T follicular helper cell (primary cell): ENCODE measurements at places on chromosomes 5 and 9.

DNA sequence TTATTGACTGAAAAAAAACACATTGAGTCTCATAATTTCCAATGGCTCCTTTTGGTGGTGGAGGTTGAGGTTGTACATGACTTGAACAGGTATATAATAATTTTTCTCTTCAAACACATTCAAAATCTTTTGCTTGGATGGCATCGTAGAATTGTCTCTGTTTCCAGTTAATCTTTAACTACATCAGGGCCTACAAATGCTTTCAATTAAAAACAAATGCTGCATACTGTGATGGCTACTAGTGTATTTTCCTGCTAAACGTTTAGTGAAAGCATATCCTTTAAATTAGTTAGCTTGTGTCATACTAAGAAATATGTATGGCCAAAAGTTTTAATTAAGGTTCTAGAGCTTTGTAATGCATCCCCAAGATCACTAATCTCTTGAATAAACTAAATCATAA, 313.8 kb downstream of the SLF1 start:
- DNase-seq = no peak

DNA sequence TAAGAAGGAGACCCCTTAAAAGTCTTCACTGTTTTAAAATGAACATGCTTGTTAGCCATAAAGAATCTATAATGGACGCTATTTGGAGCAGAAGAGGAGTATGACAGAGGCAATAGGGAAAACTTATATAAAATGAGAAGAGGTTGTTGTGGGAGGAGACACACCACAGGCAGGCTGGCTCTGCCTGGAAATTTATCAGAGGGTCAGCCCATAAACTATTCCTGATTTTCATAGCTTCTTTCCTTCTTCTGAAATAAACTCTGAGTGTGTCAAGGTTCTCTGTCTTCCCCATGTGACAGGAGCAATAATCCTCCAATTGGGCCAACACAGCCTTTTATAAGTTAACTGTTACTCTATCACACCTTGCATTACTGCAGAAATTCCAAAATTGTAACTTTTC, 19.6 kb upstream of the RUSC2 start:
- DNase-seq = no peak

DNA sequence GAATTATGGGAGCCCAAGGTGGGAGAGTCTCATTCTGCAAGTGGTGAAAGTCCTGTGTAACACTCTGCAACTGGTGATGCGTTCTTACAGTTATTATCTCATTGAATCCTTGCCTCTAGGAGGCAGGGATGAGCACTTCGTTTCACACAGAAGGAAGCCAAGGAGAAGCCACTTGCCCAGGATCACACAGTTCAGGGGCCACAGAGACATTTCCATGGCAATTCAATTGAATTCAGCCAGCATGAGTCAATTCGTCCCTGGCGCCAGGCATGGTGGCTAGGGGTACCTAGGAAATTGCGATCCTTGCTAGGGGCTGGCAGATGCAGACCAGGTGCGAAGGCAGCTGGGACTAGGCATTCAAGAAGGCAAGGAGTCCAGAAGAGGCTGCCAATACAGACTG, 26.2 kb downstream of the LHX2 start:
- no peak for DNase-seq

DNA sequence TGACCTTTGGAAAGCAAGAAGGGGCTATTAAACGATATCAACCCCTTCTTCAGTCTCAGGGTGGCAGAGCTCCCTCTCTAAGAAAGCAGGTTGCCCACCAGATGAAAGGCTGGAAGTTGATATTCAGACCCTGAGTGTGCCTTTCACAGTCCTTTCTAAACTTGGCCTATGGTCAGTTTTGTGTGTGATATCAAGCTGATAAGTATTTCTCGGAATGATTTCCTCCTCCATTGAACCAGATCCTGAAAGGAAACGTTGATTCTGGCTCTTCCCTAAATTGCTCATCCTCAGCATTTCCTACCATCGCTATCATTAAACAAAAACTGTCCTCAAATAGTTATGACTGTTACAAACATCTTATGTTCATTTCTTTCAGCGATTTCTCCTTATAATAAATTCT, 130.4 kb downstream of the CEMIP2 start:
- no peak for DNase-seq

- DNase-seq = no peak
Measured at GRCh38 chr5:142289708-142290576, 34.9 kb downstream of the SPRY4 start.

GRCh38 chr9:26412446-26412845, 480.2 kb downstream of the CAAP1 start:
- no peak for DNase-seq

DNA sequence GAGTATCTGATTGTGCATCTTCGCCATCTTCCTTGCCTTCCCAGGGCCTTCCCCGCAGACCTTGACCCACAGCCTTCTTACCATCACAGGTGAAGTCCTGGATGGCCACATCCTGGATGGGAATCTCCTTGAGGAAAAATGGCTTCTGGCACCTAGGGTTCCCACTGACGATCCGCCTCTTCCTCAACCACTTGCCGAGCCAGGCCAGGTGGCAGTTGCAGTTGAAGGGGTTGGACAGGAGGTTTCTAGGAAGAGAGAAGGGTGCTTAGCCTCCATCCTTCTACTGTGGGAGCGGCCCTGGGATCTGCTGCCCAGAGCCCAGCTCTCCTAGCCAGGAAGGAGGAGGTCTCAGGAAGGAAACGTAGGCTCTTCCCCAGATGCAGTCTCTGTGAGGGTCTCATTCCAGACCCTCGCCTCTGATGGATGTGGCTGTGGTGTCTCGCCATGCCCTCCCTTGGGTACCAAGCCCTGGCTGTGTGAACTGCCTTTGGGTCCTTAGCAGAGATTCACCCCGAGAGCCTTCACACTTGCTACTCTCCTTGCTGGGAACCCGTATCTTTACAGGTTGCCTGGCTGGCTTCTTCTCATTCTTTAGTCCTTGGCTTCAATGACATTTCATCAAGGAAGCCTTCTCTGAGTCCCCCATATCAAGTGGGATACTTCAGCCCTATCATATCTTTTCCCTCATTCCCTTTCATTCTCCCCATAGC, 170.4 kb upstream of the PANK3 start:
- no peak for DNase-seq

DNA sequence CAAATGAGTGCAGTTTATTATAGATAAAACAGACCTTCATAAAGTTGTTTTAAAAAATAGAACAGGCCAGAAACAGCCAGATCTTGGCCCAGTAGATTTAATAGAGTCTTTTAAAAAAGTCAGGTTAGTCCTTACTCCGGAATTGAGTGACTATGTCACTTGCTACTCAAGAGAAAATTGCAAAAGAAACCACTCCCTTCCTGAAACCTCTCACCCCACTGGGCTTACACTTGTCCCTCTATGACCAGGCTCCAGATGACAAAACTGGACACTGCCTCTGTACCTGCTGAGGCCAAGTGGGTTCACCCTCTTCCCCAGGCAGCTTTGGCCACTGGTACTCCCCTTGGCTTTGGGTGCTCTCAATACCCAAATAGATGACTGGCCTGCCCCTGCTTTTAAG, 357.2 kb upstream of the TRPC7 start:
- no peak for DNase-seq

DNA sequence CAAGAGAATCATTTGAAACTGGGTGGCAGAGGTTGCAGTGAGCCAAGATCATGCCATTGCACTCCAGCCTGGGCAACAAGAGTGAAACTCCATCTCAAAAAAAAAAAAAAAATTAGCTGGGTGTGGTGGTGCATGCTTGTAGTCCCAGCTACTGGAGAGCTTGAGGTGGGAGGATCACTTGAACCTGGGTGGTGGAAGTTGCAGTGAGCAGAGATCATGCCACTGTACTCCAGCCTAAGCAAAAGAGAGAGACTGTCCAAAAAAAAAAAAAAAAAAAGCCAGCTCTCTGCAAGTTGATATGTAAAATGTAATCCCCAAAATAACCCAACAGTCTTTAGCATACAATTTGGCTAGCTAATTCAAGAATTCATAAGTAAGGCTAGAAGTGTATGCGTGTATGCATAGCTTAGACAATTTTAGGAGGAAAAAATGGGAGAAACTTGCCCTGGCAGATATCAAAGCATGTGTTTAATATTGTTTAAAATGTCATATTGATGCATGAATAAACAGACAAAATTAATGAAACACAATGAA, 36.3 kb downstream of the C5orf22 start:
- no peak for DNase-seq

GRCh38 chr5:154190595-154191304, at the start of gene GALNT10:
Gene GALNT10, plus strand, starts transcription at chr5:154190733. Its CDS starts 134 bp downstream, at chr5:154190867.
- peak; percentile 42 for DNase-seq

- DNase-seq = no peak
Measured at GRCh38 chr5:96388176-96388575, 44.9 kb downstream of the PCSK1 start.

GRCh38 chr5:38666668-38667498, 110.4 kb upstream of the LIFR start:
- DNase-seq = no peak

- peak; percentile 39 for DNase-seq
Measured at GRCh38 chr5:172114875-172115422, 73.1 kb downstream of the STK10 start.

DNA sequence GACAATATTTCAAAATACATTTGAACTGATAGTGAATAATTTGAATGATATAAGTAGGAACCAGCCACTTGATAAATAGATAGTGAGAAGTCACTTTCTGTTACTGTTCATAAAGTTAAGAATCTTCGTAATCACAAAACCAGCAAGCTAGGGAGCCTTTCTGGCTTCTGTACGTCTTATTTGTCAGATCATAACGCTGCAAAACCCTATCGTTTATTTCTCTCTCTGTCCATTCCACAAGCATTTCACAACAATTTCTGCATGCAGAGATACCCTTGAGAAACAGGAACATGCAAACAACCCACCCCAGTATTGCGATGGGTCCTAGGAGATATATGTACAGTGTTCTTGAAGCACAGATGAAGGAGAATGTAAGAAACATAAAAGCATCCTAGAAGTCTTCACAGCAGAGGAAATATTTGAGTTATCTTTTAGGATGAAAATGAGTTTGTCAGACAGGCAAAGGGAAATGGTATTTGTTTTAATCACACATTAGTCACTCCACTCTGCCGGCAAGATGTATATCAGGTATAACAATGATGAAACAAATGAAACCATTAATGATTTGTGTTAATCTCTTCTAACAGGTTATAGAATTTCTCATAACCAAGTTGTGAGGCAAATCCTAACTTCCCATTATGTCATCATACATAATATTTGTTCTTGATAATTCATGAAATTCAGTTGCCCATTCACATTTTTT, 668.7 kb upstream of the FTMT start:
- no peak for DNase-seq

DNA sequence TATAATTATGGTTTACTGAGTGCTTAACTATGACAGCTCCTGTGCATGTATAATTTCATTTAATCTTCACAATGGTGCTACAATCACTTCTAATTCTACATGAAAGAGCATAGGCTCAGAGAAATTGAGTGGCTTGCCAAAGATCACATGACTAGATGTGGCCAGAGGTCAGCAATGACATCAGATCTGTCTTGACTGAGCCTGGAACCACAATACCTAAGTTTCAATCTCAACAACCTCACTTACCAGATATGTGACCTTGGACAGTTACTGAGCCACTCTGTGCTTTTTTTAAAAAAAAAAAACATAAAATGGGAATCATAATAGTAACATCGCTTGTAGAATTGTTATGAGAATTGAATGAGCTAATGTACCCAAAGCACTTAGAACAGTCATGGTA, 130.7 kb downstream of the TRIM32 start:
- DNase-seq = no peak

DNA sequence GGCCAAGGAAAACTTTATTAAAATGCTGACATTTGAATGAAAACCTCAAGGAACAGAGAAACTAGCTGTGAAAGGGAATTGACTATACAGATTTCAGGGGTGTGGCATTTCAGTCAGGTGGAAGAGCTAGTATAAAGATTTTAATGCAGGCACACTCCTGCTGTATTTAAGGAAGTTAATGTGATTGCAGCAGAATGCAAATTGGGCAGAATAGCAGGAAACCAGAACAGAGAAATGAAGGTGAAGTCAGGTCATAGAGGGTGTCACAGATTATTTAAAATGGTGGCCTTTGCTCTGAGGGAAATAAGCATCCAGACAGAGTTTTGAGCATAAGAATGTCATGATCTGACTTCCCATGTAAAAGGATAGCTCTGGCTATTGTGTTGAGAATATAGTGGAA, 898.1 kb upstream of the WWC1 start:
- no peak for DNase-seq
